ENCODE measurements at places on chromosomes 6 and 20.
A peak's percentile ranks its signal among the peaks of the same experiment; 100 is the strongest.

DNA sequence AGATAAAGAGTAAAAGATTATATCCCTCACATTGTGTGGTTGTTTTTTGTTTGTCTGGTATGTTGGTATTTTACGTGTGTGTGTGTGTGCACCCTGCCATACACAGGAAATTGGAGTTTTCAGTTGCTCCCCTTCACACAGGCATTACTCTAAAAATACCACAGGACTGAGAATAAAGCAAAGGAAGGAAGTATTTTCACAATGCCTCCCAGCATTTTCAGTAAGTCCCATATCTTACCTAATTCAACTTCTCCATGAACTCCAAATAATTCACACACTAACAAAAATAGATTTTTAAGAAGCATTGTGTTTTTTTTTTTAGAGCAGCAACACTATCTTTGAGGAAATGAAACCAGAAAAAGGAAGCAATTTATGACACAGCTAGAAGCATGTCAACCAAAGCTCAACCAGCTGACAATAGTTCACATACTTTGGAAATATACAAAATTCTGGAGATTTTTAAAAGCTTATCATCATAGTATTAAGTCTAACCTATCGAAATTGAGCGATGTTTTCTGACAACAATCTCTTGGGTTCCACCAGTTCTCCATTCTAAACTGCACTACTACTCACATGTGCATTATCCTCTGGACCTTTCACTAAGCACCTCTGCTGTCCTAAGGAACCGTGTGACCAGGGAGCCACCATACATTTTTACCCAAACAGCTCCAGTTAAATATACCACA, 2.1 kb downstream of the UBE2J1 start:
- DNase-seq = no peak

DNA sequence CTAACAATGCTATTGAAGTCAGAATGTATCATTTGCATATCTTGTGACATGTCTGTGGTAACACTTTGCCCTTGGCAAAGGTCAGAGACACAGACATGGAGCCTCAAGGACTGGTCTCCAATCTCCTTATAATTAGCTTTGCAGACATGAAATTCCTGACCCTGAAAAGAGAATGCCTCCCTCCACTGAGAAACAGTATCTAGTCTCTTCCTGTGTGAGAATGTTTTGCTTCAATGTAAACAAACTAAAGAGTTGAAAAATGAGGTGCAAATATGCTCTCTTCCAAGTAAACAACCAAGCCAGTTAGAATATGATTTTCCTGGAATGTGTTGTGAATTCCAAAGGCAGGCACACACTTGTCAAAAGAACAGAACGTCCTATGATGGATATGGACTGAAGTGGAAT, 407.1 kb upstream of the MARCKS start:
- no peak for DNase-seq

GRCh38 chr6:79872986-79873385, 74.4 kb downstream of the ELOVL4 start:
- DNase-seq = no peak

DNA sequence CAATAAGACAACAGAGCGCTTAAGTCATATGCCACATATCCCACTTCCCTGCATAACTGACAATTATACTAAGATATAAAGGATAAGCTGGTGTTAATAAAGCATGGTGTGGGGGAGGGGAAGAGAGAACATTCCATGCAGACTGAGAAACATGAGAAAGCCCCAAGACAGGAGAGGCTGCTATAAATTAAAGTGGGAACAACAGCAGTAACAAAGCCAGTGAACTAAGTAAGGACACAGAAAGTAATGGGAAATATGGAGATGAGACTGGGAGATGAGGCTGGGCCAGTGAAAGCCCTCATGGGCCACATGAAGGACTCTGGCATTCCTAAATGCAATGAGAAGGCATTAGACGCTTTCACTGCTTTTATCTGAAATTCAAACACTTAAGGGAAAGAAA, 41.3 kb downstream of the SESN1 start:
- DNase-seq = no peak

DNA sequence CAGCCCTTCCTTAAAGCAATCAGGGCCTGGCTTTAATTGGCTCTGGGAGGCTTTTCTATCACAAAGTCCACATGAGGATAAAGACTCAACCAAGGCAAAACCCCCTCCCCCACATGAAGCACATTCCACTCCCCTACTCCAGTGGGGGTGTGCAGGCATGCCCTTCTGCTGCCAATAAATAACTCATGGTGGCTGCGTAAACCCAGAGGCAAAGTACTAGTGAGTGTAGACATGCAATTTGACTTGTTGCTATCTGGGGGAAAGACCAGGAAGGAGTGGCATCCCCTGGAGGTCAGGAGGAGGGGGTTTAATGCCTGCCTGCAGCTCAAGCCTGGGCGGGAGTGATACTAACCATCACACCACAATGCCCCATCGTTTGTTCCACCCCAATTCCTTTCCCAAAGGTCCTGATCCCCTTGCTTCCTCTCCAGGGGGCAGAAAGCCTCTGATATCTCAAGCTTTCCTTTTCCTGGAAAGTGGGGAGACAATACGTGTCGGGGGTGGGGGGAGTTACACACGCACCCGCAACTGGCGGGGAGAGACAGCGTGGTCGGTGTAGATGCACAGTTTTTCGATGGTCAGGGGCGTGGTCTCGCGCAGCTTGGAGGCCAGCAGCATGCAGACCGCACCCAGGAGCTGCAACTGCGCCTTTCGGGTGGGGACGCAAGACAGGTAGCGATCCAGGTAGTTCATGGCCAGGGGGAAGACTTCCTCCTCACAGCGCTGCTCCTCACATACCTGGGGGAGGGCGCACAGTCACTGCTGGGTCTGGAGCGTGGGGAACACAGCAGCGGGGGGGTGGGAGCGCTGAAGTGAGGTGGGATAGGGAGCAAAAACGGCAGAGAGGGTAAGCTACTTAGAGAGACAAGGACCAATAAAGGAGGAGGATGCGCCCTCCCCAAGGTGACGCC, 1.5 kb downstream of the CCND3 start:
- DNase-seq = no peak

GRCh38 chr6:31729515-31729978, 448 bp upstream of the DDAH2 start:
- peak; percentile 66 for DNase-seq

GRCh38 chr6:52990342-52990741, 4.7 kb downstream of the GSTA4 start:
- DNase-seq = no peak

GRCh38 chr20:32110173-32110704, 725 bp downstream of the TM9SF4 start:
- no peak for DNase-seq

GRCh38 chr6:17086469-17086868, 15.4 kb upstream of the STMND1 start:
- DNase-seq = no peak

DNA sequence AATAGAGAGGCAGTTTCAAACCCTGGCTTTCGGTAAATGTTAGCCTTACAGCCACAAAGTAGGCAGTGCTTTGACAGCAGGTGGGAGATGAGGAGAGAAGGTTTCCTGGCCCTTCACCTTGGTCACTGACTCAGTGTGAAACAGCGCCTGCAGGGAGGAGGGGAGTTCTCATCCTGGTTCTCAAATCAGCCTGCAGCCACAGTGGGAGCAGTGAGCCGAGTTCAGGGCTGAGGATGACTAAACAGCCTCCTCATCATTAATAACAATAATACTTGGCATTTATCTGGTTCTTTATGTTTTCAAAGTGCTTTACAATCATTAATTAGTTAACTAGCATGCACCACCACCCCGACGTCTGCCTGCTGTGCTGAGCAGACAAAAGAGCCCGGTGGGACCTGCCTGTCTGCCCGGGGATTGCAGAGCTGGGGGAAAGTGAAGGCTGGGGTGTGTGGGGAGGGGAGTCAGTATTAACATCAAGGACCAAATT, 59.6 kb downstream of the PRDM1 start:
- DNase-seq = no peak

- no peak for DNase-seq
Measured at GRCh38 chr6:150739711-150740349, 125.7 kb upstream of the MTHFD1L start.

DNA sequence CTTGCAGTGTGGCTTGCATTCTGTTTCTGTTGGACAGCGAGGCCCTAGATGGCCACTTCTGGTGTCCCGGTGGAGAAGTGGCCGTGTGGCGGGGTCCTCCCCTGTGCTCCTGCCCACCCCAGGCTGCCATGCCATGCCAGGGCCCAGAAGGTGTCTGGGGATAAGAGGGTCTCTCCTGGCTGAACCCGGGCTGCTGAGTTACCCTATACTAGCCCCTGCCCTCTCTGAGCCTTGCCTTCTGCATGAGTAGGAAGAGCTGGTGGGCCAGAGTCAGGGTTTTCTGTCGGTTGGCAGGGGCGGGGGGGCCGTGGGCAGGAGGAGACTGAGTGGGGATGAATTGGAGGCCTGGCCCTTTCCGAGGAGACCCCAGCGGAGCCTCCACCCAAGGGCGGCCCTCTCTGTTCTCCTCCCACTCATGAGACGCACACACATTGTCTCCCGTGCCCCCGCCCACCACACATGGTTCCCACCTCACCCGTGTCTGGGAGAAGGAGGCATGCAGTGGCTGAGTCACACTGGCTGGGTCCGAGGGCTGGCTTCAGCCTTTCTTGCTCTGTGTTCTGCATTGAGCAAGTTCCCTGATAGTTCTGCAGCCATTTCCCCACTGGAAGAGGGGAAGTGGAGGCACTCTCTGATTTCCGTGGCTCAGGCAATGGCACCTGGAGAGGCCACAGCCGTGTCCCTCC, 24.6 kb downstream of the VSTM2L start:
- DNase-seq = no peak

DNA sequence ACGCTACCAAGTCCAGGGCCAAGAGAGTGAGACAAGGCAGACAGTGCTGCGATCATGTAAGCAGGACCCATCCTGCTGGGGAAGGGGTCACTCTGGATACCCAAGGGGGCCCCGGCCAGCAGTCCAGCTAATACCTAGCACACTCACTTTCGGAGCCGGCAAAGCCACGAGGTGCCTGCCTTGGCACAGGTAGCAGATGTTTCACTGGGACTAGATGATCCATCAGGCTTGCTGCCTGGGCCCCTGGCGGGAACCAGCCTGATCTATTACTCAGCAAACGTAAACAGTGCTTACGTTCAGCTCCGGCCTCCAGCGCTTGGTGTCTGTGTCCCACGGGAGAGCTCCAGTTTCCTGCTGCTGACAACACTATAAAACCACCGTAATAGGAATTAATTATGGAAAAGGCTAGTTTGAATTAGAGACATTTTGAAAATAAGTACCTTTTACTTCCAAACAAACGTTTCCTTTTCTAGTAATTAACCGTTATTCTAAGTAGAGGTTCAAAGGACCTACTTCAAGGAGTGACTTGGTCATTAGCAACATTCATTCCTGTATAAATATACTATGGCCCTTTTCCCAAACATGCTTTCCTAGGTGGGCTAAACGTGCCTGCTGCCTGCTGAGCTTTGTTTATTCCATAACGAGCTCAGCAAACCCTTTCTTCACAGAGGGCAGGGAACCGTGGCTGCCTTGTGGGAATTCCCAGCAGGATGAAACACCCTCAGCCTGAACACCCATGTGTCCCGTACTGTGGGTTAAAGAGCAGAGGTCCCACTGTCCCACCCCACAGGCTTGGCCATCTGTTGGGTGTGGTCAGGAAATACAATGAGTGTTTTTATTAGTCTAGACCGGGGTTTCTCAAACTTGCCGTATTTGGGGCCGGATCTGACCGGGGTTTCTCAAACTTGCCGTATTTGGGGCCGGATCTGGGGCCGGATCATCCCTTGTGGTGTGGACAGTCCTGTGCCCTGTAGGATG, 18.4 kb downstream of the SLC22A23 start:
- DNase-seq = no peak

GRCh38 chr6:159682295-159682694, 10.7 kb downstream of the SOD2 start:
- no peak for DNase-seq

GRCh38 chr6:36685166-36685924, 6.8 kb downstream of the CDKN1A start:
- DNase-seq = no peak

- DNase-seq = no peak
Measured at GRCh38 chr6:101001012-101001411, 119.9 kb upstream of the ASCC3 start.

- no peak for DNase-seq
Measured at GRCh38 chr6:40262363-40262762, 324.8 kb downstream of the LRFN2 start.

- no peak for DNase-seq
Measured at GRCh38 chr6:142030115-142030619, 102.6 kb upstream of the GJE1 start.

- no peak for DNase-seq
Measured at GRCh38 chr20:22974354-22974753, 60.8 kb upstream of the SSTR4 start.

GRCh38 chr20:47572105-47572729, 70.5 kb downstream of the NCOA3 start:
- DNase-seq = no peak

DNA sequence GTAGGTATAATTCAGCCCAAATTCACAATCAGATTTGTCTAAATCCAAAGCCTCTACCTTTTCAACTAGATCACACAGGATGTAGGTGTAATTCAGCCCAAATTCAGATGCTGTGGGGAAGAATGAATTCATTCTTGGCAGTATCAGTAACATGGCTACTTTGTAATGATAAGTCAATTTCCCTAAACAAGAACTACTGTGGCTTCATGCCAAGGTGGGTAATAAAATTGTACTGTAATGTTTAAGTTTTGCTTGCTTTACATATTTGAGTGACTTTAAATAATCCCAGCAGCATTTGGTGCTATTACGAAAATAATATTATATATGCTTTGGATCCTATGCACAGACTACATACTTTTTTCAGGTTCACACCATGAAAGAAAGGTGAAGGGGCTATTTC, 239.1 kb downstream of the HDGFL1 start:
- no peak for DNase-seq

DNA sequence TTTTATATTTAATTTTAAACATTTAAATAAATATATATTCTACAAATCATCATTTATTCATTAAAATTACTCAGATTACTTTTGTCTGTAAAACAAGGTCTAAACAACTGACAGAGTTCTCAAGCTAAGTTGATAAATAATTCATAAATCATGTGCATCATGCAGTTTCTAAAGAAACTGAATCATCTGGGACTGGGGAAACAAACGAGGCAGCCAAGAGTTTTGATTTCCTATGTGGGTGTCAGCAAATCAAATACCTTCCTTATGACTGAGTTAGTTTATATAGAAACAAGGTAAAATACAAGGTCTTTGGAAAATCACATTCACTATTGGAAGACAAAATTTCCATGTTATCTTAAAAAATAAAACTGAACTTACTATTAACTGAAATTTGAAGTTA, 149.9 kb upstream of the BEND6 start:
- DNase-seq = no peak

DNA sequence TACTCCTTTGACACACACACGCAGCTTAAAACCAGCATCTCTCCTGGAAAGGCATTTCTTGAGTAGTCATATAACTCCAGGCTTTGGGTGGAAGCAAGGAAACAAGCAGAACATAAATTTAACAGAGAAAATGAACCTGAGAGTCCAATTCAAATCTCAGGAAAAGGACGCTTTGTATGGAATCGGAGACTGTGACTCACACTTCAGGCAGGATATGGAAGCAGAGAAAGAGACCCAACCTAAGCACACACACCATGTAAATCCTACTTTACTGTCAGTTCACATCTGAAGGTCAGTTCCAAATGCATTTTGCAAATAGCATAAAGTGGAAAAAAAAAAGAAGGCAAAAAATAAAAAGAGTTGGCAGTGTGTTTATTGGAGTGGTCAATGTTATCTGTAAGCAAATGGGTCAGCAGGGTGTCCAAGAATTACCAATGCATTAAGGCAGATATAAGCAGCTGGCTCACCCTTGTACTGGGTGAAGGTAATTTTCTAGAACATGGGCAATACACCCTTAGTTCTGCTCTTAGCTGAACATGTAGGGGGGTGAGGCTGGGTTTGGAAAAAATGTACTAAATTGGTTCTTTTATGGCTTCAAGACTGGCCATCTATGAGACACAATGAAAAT, 283.7 kb upstream of the NT5E start:
- DNase-seq = no peak

Measured in stimulated activated CD8-positive, alpha-beta memory T cell treated with anti-CD3 and anti-CD28 coated beads, Interleukin-4, amount 100 ng/mL, for 24 hours (primary cell).